ENCODE measurements at places on chromosomes 11 and 22.
A peak's percentile ranks its signal among the peaks of the same experiment; 100 is the strongest.

DNA sequence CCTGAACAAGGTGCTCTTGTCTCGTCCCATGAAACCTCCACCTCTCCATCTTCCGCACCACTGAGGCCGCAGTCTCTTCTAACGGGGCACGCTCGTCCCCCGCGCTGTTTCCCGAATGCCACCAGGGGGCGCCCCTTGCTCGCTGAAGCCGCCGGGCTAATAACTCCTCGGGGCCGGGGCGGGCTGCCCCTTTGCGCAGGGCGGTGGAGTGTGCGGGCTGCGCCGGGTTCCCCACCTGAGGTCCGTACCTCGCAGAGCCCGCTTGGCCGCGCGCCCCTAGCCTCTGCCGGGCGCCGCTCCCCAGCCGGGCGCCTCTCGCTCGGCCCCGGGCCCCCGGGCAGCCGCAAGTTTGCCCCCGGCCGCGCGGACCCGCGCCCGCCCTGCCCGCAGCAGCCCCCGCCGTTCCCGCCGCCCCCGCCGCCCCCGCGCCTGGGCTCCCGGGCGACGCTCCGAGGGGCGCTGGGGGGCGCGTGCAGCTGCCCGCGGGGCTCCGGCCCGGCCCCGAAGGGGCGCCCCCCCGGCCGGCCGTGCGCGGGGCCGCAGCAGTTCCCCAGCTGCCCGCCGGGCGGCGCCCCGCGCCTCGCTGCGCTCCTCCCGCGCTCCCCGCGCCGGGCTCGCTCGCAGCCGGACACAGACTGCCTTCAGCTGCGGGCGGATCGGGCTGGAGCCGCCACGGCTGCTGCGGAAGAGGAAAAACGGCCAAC, at the start of gene GRIK4:
Gene GRIK4, plus strand, starts transcription at position 633 of the 704 bp plus-strand sequence. CDS start 148,571 bp downstream, outside the sequence.
- peak; percentile 64 for DNase-seq

GRCh38 chr11:64018310-64018709, 17.4 kb upstream of the FLRT1 start:
- DNase-seq, result no peak

GRCh38 chr11:117547195-117547850, 219.7 kb downstream of the CEP164 start:
- DNase-seq, result no peak

- DNase-seq, result no peak
Observed at GRCh38 chr11:118921121-118921928, 4.4 kb downstream of the BCL9L start.

- DNase-seq, result no peak
Observed at GRCh38 chr11:99370549-99371216, 349.9 kb downstream of the CNTN5 start.

- DNase-seq, result no peak
Observed at GRCh38 chr11:60972182-60973030, 926 bp downstream of the CD6 start.

GRCh38 chr11:7555052-7555699, 41.4 kb downstream of the PPFIBP2 start:
- no peak for DNase-seq

DNA sequence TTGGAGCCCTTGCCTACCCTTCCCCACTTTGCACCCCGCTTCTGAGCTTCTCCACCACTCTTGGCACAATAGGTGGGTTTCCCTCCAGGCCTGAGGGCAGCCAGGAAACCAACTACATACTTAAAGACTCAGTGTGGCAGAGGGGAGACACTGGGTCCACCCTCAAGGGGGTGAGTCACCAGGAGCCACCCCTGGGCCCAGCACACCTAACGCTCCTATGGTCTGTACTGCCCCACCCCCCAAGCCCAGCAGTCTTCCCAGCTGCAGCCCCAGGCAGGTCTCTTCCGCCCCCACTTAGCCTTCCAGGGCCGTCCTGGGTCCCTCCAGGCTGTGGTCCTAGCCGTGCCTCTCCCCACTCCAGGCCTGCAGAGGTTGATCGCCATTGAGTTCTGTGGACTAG, 3.2 kb upstream of the TMPRSS13 start:
- DNase-seq, result no peak

DNA sequence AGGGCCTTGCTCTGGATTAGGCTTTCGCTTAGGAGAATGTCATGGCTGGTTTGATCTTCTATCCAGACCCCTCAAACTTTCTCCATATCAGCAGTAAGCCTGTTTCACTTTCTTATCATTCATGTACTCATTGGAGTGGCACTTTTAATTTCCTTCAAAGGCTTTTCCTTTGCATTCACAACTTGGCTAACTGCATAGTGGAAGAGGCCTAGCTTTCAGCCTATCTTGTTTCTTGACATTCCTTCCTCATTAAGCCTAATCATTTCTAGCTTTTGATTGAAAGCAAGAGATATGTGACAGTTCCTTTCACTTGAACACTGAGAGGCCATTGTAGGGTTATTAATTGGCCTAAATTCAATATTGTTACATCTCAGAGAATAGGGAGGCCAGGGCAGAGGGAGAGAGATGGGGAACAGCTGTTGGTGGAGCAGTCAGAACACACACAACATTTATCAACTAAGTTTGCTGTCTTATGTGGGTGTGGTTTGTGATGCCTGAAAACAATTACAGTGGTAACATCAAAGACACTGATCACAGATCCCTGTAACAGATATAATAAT, 37.7 kb upstream of the APOBEC3A start:
- DNase-seq, result no peak

GRCh38 chr11:111944139-111944538, 7.0 kb downstream of the DIXDC1 start:
- DNase-seq, result no peak

DNA sequence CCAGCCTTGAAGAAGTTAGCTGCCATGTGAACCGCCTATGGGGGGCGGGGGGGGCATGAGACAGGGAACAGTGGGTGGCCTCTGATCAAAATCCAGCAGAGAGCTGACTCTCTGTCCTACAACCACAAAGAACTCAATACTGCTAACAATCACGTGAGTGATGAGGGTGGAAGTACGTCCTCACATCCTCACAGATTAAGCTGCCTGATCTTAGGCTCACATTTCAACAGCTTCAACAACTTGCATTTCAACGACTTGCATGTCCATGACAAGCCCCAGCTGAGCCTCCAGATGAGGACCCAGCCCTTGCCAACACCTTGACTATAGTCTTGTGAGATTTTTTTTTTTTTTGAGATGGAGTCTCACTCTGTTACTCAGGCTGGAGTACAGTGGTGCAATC, 51.6 kb downstream of the CLMP start:
- DNase-seq, result no peak

DNA sequence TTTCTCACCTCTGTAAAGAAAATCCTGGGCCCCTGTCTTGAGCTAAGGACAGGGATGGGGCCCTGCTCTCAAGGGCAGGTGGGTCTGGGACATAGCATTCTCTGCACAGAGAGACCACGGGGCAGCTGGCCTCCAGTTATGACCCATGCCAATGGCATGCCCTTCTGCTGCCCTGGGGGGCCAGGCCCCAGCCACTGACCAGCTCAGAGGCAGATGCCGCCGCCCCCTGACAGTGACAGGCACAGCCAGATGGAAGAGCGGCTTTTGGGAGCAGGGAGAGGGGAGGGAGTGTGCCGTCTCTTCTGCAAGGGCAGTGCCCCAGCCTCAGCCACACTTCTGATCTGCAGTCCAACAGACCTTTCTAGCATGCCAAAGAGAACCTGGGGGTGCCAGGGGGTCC, 114.8 kb upstream of the NAV2 start:
- no peak for DNase-seq

- peak; percentile 86 for DNase-seq
Observed at GRCh38 chr11:12724301-12725054, 50.3 kb downstream of the TEAD1 start.

DNA sequence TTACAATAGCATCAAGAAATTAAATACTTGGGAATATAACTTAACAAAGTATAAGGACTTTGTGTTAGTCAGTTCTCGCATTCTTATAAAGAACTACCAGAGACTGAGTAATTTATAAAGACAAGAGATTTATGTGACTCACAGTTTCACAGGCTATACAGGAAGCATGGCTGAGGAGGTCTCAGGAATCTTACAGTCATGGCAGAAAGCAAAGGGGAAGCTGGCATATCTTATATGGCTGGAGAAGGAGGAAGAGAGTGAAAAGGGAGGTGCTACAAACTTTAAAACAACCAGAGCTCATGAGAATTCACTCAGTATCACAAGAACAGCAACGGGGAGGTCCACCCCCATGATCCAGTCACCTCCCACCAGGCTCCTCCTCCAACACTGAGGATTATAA, 32.0 kb upstream of the CCDC134 start:
- peak; percentile 84 for DNase-seq

- no peak for DNase-seq
Observed at GRCh38 chr22:23204541-23205157, 24.3 kb downstream of the BCR start.

- DNase-seq, result no peak
Observed at GRCh38 chr11:104908186-104908531, 9.9 kb upstream of the CASP12 start.

- DNase-seq, result no peak
Observed at GRCh38 chr22:39500101-39500500, 2.0 kb upstream of the MIEF1 start.

GRCh38 chr11:3896644-3897043, 41.2 kb downstream of the STIM1 start:
- DNase-seq, result no peak

GRCh38 chr11:123316003-123316402, 114.1 kb upstream of the GRAMD1B start:
- no peak for DNase-seq

DNA sequence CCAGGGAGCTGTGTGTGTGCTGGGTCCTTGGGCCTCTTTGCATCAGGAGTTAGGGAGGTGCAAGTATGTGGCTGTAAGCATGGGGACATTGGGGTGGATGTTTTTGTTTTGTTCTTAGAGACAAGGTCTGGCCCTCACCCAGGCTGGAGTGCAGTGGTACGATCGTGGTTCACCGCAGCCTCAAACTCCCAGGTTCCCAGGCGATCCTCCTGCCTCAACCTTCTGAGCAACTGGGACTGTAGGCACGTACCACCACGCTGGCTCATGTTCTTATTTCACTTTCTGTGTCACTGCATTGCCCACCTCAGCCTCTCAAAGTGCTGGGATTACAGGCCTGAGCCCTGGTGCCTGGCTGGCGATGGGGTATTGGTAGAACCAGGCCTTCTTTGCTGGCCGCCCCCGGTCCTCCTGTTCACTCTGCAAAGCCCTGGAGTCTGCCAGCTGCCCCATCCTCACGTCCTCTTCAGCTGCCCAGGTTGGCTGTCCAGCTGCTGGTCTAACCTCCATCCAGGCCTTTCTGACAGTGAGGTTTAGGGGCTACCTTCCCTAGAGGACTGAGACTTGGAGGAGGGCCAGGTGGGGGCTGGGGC, 851 bp upstream of the GRAMD4 start:
- DNase-seq, result no peak

DNA sequence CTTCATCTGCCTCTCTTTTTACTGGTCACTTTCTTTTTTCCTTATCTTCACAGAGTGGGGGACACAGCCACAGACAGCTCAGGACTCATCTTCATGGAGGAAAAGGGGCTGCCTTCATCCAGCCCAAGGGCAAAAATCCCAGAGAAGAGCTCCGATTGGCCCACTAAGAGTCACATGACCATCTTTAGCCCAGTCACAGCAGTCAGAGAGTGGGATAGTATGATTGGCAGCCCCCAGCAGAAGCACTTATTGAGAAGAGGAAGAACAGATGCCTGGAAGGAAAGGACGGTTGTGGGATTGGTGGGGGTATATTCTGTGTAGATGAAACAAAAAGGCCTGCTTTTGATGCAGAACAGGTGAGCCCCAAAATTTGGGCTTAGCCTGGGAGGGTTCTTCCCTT, 77.8 kb downstream of the MN1 start:
- DNase-seq, result no peak

GRCh38 chr11:9397746-9398680, 13.6 kb downstream of the IPO7 start:
- DNase-seq, result no peak

- no peak for DNase-seq
Observed at GRCh38 chr11:111026241-111026640, 219.3 kb upstream of the POU2AF2 start.

GRCh38 chr11:118290923-118291322, 13.6 kb upstream of the CD3E start:
- DNase-seq, result peak; percentile 46

- no peak for DNase-seq
Observed at GRCh38 chr22:35634943-35635540, 13.2 kb upstream of the APOL6 start.

- peak; percentile 44 for DNase-seq
Observed at GRCh38 chr11:56783448-56784041, 35.0 kb upstream of the OR9G4 start.

DNA sequence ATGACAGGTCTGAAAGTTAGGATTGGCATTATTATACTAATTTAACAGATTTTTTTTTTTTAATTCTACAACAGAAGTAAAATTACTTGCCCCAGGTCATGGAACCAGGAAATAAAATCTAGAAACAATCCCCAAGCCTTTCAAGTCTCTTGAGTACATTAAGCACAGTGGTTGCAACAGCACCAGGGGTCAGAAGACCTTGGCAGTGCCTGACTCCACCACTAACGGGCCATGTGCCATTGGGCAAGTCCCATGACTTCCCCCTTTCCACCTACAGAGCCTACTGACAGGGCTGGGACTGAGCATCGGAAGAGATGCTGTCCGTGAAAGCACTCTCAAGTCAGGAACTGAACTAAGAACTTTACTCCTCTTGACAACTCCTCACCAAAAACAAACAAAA, 98.6 kb upstream of the AKIP1 start:
- no peak for DNase-seq

GRCh38 chr11:35133656-35134055, 5.3 kb upstream of the CD44 start:
- no peak for DNase-seq

- DNase-seq, result no peak
Observed at GRCh38 chr11:10673501-10674062, 20.0 kb downstream of the IRAG1 start.

- DNase-seq, result peak; percentile 21
Observed at GRCh38 chr11:68684385-68685356, at the start of gene GAL. Gene GAL, plus strand, starts transcription at chr11:68684544. Its CDS starts 380 bp downstream, at chr11:68684924.

DNA sequence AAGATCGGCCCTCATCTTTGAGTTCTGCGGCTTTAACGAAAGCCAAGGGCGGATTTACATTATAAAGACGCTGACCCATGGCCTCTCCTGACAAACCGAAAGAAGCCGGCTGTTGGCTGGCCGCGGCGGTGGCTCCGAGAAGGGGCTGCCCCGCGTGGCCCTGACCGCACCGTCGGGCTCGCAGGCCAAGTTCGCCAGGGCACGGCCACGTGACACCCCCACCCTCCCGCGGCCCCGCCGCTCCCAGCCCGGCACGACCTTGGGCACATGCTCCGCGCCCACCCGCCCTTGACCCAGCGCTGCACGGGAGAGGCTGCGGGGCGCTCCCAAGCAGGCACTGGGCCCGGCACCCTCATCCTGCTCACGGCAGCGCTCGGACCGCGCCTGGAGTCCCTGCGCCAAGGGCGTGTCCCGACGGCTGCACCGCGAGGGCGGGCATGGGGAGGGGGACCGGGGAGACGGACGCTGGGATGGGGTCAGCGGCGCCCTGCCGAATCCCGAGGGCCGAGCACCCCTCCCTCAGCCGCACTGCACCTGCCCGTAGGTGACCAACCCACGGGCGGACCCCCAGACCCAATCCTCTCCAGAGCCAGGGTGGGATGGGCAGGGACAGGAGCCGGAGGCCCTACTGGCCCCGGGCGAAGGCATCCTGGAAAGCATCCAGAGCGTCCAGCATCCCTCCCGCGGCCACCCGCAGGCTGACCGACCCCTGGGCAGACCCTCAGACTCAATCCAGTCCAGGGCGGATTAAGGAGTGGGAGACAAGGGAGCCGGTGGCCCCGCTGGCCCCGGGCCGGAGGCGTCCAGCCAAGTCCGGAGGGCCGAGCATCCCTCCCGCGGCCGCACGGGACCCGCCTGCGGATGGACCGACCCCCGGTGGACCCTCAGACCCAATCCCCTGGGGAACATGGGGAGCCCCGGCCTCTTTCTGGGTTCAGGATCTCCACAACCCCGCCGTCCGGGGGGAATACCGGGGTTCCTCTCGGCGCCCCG, 759 bp downstream of the CPT1A start:
- DNase-seq, result peak; percentile 26

GRCh38 chr22:27878541-27878940, 40.5 kb downstream of the PITPNB start:
- no peak for DNase-seq
